ENCODE measurements at places on chromosomes 3 and 15.

DNA sequence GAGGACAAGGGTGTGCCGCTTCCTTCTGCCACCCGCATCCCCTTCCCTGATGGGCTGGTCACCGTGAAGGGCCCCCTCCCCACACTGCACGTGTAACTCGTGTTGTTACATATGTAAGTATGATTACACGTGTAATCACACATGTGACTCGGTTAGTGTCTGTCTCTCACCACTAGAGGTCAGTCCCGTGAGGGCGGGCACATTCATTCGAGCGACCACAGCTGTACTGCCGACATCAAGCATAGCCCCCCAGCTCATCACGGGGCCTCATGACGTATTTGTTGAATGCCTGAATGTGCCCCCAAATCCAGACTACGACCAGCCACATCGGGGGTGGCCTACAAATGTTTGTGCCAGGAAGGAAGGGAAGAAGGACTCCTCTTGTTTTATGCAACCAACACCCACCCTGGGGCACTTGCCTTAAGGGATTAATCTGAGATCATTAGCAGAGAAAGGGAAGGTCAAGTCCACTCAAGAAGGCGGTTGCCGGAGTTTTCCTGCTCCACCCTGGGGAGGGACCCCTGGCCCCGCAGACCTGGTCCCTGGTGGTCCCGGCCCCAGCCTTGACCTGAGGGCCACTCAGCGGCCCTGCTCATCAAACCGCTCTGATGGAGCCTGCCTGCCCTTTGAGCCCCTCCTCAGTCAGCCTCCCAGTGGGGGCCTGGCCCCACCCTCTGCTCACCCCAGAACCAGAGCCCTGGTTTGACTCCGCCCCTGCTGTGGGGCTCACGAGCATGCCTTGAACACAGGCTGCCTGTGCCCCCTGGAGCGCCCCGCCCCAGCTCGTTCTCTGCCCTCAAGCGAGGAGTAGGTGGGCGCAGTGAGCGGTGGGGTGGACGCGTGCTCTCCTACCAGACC lies 52.8 kb downstream of the RGMA start:
- peak; percentile 21 for DNase-seq

DNA sequence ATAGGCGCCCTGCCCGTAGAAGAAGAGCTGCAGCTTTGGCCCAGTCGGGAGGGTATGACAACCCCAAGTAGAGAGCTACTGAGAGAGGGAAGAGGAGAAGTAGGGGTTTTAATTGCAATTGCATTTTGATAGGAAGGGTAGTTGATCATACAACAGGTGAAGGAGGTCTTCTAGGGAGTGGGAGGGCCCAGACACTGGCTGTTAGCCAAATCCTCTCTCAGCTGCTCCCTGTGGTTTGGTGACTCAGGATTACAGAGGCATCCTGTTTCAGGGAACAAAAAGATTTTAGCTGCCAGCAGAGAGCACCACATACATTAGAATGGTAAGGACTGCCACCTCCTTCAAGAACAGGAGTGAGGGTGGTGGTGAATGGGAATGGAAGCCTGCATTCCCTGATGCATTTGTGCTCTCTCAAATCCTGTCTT lies 408.9 kb upstream of the THBS1 start:
- DNase-seq = peak; percentile 26

- DNase-seq = no peak
Measured at GRCh38 chr15:33083232-33084081, 111.1 kb downstream of the FMN1 start.

GRCh38 chr3:167777356-167777755 lies 41.8 kb downstream of the SERPINI1 start:
- no peak for DNase-seq

DNA sequence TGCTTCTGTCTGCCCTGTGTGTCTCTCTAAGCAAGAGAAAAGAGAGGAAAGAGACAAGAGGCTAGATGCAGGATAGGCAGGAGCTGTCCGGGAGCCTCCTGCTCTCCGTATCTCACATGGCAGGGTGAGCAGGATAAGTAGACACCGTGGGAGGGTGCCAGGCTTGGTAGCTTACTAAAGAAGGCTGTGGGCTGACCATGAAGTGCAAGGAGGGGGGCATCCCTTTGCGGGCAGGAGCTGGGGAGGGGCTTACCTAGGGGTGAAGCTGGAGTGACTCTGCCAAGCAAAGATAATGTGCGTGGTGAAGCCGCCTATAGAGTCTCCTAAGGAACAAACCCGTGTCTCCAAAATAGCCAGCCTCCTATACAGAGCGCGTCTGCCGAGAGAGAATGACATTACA lies 33.7 kb upstream of the TMC3 start:
- DNase-seq = no peak

GRCh38 chr3:190089711-190090110 lies 31.0 kb downstream of the P3H2 start:
- no peak for DNase-seq

GRCh38 chr3:45759851-45760250 lies 36.5 kb downstream of the SLC6A20 start:
- DNase-seq = no peak

DNA sequence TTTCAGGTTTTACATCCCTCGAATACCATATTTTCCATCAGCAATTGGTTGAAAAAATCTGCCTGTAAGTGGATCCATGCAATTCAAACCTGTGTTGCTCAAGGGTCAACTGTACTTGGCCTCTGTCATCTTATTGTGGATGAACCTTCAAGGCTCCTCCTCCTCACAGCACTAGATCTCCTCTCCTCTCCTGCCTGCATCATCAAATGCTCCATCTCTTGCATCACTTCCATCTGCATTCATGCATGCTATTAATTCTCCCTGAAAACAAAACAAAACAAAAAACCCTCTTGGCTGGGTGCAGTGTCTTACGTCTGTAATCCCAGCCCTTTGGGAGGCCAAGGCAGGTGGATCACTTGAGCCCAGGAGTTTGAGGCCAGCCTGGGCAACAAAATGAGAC lies 10.1 kb downstream of the BCL2L10 start:
- DNase-seq = no peak

DNA sequence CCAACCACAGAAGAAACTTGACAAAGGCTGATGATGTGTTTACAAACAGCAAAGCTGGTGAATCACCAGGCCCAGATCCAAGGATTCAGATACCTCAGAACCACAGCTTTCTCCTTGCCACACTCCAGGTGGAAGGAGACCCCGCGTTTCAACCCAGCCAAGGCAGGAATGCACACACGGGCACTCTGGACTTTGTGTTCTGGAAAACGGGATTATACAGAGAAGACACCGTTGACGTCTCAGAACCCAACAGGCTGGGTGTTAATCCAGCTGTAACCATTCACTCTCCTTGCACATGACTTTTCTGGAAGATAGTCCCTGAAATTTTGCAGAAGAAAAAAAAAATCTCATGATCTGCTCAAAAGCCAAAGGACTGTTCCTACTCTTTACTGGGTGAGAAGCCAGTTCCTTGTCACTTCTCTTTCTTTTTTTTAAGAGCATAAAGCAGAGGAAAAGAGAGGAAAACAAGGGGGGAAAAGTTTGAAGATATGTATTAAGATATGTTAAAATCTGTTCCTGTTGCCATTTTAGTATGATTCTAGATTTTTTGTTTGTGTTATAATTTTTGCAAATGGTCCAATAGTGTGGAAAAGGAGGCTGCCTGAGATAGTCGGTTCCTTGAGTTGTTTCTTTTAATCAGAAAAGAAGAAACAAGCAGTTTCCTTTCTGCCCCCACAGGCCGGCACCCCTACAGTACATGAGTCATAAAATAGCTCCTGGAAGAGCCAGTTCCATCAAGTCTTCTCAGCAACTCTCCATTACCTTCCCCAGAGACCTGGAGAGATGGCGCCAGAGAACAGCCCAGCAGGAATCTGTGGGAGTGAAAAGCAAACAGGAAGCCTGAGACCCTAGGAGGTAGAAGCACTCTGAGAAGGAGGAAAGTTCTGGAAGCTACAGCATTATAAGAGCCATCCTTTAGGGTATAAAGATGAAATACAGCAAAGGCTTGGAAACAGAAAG lies 73.1 kb downstream of the RORA start:
- no peak for DNase-seq

- no peak for DNase-seq
Measured at GRCh38 chr3:38254872-38255271, 10.7 kb upstream of the SLC22A13 start.

DNA sequence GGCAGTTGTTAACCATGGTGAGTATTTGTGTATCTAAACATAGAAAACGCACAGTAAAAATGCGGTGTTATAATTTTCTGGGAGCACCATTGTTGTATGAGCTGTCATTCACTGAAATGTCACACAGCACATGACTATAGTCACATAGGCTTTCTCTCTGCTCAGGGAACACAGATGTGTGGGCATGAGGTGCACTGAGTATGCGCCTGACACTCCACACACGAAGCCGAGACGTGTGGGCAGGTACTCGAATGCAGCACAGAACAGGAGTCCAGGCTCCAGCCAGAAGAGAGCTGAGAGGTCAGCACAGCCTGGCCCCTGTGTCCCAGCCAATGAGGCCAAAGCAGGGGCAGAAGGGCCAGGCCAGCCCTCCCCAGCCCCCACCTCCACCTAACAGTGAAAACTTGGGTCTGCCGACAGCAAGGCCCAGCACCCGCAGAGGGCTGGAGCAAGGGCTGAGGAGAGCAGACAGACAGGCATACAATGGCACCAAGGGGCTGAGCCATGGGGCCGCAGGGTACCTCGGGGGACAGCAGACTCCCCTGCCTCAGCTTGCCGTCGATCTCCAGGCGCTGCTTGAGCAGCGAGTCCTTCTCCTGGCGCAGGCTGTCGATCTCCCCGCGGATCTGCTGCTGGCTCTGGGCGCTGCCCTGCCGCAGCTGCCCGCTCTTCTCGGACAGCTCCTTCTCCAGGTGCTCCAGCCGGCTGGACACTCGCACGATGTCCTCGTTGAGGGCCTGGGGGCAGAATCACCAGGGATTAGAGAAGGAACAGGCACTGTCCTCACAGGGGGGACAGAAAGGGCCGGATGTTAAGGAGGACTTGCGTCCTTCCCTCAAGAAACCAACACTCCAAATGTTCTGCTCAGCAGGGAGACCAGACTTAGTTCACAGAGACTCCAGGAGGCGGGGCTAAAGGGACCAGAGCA lies 24.0 kb downstream of the KIF7 start:
- DNase-seq = no peak

GRCh38 chr3:12584083-12584482 lies 27.2 kb downstream of the MKRN2 start:
- DNase-seq = no peak

DNA sequence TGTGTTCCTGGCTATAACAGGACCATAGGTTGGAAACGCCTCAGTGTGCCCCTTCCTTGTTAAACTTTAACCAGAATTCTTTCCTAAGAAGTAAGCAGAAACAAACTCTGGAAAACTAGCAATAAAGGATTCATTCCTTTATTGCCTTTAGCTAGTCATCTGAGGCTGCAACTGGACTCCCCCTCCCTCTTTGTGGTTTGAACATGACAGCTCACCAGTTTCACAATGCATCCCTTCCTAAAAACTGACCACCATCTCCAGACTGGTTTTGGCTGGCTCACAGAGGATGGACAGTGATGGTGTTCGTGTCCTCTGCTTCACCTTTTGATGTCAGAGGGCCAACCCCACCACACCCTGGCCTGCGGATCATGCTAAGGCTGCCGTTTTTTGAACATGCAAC lies 27.9 kb upstream of the TGFBR2 start:
- no peak for DNase-seq

- no peak for DNase-seq
Measured at GRCh38 chr3:171435757-171436156, 24.4 kb downstream of the TNIK start.

- DNase-seq = no peak
Measured at GRCh38 chr3:126711121-126711760, 7.2 kb downstream of the CHCHD6 start.

DNA sequence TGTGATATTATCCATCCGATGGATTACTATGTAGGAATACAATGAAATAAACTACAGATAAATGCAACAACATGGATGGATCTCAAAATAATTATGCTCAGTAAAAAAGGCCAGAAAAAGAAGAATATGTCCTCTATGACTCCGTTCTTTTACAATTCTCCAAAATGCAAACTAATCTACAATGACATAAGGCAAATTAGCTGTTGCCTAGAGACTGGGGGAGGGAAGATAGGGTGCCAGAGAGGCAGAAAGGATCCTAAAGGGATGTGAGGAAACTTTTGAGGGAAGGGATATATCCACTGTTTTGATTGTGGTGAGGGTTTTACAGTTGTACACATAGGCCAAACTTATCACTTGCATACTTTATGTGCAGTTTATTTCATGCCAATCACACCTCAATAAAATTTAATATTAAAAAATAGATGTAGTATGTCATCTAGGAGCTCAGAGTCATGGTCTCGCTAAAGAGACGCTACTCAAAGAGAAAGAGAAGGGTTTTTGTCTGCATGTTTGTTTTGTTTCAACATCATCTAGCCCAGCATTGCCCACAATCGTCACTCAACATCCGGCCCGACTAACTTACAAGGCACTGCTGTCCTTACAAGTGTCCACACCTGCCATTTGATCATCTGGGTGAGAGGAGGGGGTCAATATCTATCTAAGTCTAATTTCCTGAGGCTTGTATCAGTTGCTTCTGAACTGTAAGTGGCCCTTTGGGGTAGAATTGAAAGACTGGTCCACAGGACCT lies 29.5 kb downstream of the HES1 start:
- no peak for DNase-seq

GRCh38 chr15:92883163-92883875 lies 16.8 kb upstream of the CHD2 start:
- no peak for DNase-seq

DNA sequence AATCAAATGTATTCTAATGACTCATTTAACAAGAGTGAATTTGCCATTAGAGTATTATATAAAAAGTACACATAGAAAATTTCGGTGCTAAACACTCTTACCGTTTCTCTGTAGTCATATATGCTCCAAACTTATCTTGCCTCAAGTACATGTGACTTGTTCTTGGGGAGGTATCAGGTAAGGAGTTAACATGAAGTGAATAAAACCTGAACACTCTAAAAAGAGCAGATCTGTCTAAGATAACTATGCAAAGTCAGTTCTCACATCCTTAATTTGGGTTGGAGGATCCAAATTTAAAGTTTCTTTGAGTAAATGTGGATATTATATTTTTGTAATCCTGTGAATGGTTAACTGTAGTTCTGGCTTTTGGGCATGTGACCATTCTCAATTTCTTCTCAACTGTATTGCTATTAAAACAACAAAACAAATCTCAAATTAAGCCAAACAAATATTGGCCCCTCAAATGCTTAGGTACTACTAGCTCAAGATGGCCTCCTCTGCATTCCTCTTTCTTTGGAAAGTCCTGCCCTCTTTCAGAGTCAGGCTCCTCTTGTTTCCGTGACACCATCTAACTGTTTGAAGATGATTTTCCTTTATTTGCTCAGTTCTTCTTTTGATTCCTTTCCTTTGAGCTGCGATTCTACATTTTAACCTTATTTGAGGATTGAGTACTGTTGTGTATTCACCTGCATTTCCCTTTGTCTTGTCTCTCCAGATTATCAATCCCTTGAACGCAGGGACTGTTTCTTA lies 4.2 kb downstream of the EDEM1 start:
- no peak for DNase-seq
